ENCODE measurements at places on chromosomes 3 and 15.

DNA sequence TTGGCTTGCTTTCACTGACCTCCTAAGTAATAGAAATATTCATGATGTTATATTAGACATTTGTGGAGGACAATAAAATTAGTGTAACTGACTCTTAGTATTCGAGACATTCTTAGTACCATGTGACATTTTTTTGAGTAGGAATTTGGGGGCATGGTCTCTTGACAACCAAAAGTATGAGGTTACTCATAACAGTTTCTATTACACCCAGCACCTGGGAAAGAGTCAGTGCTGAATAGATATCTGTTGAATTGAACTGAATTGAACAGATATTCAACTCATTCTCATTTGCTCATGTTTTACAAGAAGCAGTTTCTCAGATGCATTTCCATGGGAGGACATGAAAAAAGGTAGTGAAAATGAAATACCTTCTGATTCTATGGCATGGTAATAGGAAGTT is 84.4 kb downstream of the CMSS1 start:
- no peak for DNase-seq

DNA sequence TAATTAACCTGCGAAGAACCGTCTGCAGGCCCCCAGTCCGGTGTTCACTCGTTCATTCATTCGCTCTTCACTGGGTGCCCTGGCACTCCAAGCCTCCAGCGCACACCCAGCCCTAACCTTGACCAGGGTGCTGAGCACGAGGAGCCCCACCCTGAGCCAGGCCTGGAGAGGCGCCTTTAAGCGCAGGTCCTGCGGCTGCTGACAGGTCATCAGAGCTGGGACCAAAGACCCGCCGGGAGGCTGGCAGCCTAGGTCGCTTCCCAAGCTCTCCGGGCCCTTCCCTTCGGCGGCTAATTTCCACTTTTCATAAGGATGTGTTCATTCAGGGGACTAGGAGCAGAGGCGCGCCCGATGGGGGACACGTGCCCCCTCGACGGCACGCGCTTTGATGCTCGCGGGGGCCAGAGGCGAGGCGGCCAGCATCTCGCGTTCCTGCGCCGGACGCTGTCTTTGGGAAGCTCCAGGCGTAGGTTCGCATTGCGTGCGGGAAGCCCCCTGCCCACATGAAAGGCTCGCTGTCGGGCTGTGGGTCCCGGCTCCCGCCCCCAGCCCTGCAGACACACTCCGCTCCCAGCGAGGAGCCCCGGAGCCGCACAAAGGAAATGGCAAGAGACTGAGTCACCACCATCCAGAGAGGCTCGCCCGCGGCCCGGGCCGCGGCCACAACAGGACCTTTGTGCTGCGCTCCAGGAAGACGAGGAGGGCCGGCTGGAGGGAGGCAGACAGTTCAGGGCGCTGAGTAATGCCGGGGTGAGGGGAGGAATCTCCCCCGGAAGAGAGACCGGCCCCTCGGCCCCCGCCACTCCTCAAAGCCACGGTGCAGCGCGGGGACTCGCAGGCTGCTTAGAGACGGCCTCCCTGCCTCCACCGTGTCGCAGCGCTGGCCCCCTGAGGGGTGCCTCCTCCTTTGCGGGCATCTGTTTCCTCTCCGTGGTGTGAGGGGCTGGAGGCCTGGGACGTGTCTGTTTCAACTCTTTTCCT is 266.4 kb upstream of the HES1 start:
- no peak for DNase-seq

DNA sequence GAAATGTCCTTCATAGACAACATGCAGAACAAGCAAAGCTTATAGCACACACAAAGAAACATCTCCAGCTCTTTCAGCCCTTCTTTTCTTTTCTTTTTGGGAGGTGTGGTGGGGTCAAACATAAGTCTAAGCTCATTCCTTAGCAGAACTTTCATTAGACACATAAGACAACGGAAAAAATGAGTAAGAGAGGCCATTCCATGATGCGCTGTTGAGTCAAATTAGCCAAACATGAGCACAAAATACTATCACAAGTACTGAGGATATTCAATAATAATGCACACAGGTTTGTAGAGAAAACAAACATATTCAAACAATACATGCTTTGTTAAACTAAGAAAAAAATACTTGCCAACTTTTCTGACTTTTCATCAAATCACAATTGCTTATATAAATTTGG is 83.0 kb downstream of the PLOD2 start:
- DNase-seq: no peak

DNA sequence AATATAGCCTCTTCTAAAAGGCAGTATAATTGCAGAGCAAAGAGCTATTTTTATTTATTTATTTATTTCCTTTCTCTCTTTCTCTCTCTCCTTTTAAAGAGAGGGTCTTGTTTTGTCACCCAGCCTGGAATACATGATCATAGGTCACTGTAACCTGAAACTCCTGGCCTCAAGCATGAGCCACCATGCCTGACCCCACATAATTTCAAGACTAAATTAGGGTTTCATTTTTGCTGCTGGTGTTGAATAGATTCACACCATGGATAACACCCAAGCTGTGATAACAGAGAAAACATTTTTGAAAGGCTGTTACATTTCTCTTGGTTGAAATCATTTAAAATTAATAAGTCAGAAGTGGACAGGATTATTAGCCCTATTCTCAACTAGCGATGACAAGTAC is 131.6 kb downstream of the LEKR1 start:
- DNase-seq: no peak

DNA sequence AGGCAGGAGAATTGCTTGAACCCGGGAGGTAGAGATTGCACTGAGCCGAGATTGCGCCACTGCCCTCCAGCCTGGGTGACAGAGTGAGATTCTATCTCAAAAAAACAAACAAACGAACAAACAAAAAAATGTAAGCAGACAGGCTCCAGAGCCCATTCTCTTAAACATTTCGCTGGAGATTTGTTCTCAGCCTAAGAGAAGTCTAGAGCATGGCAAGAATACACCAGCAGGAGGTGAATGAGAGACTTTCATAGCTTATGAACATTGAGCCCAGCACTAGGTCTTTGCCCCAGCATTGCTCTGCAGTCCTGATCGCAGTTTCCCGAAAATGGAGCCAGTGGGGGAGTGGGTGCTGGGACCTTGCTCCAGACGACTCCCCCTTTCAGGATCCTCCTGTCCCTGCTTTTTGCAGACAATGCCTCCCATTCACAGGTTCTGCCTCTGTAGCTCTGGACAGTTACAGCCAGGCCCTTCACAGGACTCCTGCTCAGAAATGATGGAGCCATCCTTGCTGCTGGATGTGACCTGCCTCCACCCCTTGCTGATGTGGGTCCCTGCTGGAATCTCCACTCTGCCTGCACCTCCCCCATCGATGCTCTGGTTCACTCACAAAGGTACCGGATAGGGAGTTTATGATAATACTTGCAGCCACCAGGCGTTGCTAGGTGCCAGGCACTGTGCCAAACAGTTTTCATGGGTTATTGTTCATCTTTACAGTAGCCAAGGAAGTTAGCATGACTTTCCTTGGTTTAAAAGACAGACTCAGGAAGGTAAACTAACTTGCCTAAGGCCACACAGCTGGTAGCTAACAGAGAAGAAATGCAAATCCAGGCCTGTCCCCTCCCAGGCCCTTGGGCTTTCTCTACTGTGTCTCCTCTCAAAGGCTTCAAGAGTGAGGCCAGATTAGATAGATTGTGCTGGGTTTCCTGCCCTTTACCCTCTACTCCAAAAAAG is 329.7 kb upstream of the TLE3 start:
- no peak for DNase-seq

- DNase-seq: no peak
Measured at GRCh38 chr3:31314258-31314657, 218.5 kb upstream of the STT3B start.

GRCh38 chr15:41958002-41958420 is 14.3 kb downstream of the EHD4 start:
- DNase-seq: no peak

DNA sequence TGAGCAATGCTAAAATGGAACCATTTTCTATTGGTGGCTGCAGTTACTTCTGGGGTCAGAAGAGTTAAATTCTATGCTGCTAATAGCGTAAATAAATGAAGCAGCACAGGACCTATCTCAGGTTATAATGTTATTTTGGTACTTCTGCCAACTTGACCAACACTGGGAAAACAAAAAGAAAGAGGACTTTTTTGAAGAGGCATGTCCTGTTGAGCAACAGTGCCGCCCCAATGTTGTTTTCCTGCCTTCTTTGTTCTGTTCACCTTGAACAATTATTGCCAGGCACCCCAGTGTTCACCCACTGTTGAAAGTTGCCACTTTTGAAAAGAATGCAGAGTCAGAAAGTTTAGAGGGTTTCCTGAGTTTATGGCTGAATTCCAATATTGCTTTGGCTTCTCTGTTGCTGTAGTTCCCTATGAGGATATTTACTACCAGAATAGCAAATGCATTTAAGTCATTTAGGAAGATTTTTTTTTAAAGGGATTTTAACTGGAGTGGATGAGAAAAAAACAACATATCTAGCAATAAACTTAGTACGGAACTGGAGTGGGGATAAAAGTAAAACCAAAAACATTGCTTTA is 679.0 kb upstream of the DPPA4 start:
- no peak for DNase-seq

DNA sequence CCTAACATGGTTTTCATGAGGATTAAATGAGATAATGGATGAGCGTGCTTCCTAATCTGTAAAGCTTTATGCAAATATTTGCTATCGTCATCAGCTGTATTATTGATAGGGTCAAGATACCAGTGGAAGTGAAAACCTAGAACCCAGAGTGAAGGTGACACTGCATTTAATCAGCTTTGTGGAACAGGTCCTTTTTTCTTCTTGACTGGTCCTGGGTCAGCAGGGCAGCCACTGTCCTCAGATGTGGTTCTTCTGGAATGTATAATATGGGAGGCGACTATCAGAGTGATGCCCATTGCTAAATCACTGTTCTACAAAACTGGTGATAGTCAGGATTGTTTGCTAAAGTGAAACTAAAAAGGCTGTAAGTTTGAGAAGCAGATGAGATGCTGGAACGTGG is 41.4 kb downstream of the SORD start:
- DNase-seq: no peak

- no peak for DNase-seq
Measured at GRCh38 chr3:6737630-6738029, 123.3 kb upstream of the GRM7 start.

GRCh38 chr3:120370463-120370862 is 21.3 kb upstream of the LRRC58 start:
- no peak for DNase-seq

- no peak for DNase-seq
Measured at GRCh38 chr3:10926811-10927521, 65.6 kb upstream of the SLC6A1 start.

GRCh38 chr3:196519718-196520082 is 4.6 kb upstream of the SMCO1 start:
- no peak for DNase-seq

GRCh38 chr3:156628836-156629618 is 45.4 kb upstream of the TIPARP start:
- no peak for DNase-seq

- DNase-seq: no peak
Measured at GRCh38 chr3:100093831-100094230, 20.5 kb downstream of the FILIP1L start.

GRCh38 chr3:109114746-109115145 is 3.2 kb downstream of the MORC1 start:
- DNase-seq: no peak

- DNase-seq: no peak
Measured at GRCh38 chr3:36206956-36207580, 173.2 kb upstream of the STAC start.

DNA sequence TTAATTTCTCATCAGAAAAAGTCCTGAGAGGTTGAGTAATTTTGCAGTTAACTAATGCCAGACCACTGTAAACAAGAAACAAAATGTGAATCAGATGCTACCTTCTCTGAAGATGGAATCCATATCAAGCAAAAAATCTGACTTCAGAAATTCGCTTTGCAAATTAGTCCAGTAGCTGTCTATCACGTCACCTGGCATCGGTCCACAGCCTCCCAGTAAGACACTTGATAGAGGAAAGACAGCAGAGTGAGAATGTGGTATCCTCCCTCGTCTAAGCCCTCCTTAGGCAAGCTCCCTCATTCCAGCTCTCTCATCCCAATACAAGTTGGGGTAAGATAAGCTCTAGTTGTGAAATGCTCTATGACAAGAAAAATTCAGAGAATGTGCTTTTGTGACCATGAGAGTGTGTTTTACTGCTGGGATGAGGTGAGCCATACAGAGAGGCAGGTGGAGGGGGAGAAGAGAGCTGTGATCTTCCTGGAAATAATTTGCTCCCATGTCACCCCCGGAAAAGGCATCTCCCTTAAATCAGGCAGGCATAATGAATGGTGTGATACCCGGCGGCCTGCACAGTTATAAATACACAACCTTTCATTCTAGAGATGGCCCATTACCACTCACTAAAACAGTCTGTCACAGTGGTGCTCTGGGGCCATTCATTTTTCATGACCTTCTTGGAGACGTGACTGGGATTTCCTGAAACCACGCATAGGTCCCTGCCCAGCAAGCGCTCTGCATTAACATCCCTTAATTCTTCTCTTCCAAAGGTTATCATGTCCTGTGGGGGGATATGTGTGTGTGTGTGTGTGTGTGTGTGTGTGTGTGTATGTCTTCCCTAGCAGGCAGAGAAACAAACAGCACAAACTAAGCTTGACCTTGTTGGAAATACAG is 602.0 kb upstream of the KCNMB2 start:
- no peak for DNase-seq

DNA sequence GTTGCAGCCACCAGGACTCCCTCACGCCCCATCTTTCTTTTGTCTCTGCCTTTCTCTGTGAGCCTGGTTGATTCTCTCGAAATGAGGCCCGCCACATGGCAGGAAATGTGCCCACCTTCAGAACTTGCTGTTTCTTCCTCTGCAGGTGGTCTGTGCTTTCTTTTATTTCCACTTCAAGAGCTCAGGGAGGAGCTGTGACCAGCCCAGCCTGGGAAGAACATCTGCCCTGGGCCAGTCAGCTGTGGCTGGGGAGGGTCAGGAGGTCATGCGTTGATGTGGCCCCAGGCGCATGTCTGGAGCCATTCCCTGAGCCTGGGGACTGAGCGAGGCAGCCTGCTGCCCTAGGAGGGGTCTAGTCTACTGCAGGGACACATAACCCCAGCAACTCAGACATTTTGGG is 8.0 kb downstream of the FBLN2 start:
- DNase-seq: no peak

DNA sequence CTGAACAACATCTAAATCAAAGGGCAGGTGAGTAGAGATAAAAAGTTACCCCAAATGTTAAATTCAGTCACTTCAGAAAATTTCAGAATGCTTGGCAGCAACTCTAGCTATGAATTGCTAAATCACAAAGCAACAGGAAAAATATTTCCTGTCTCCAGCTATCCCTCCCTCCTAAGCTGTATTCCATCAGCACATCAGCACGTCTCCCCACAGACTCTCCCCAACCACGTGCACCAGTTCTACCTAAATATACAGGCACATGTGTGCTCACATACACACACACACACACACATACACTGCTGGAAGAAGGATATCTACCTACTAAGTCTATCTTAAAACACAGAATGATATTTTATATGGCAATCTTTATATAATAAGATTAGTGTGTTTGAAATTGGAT is 177.1 kb upstream of the ARHGEF26 start:
- no peak for DNase-seq

DNA sequence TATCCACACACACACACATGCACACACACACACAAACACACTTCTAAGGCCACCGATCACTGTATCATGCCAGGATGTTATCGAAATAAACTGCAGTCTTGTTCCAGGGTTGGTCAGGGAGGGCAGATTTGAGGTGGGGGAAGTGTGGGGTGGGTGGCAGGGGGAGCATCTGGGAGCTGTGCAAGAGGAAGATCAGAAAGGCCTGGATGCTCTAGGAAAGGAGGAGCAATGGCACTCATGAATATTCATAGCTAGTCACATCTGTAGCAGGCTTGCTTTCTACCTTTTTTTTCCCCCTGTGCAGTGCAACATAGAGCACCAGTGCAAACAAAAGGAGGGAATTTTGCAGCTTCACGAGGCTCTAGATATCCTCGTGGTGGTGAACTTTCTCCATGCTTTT is 84.9 kb downstream of the MEIS2 start:
- no peak for DNase-seq

Measured in NCI-H2029 (cell line).